M059J (cell line): ENCODE measurements at places on chromosomes 4 and X.

DNA sequence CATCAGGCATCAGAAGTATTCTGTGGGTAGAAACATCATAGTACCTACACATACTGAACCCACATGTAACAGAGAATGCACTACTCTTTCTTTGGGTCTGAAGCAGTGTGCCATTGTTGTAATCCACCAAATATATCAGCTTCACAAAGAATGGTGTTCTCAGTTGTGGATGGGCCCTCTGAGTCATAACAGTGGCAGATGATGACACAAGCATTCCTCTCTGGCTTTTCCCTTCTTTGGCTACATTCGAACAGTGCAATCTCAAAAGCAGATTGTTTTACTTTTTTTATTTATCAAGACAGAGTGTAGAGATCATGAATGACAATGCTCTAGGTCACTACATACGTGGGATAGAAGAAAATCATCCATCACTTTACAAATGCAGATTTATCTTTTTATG lies 247.2 kb upstream of the EPHA5 start:
- peak; percentile 69 for DNase-seq

- peak; percentile 8 for DNase-seq
Measured at GRCh38 chr4:182748283-182748682, 168.9 kb downstream of the DCTD start.

GRCh38 chr4:137463377-137464003 lies 68.8 kb downstream of the PCDH18 start:
- DNase-seq: no peak

GRCh38 chrX:50622751-50623150 lies 152.1 kb upstream of the DGKK start:
- no peak for DNase-seq

DNA sequence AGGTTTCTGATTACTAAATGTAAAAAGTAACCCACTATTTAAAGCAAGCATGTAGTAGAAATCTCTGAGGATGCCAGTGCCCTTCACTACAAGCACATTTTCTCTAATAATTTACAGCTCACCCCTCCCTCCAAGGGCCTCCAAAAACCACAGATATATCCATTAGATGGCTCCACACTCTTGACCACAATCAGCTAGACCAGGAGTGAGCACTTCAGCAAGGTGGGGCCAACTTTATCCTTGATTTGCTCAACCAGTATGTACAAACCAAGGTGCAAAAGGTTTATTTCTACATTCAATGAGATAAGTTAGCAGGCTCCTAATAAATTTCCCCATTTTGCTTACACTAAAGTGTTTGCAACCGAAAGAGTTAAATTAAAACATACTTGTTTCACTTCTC lies 35.8 kb downstream of the RFC1 start:
- DNase-seq: no peak
